ENCODE measurements at places on chromosomes 13 and 19.

GRCh38 chr13:25973576-25973975, 78.2 kb downstream of the SHISA2 start:
- no peak for DNase-seq

- peak; percentile 18 for DNase-seq
Observed at GRCh38 chr19:36331353-36332228, 47.4 kb downstream of the ZFP14 start.

DNA sequence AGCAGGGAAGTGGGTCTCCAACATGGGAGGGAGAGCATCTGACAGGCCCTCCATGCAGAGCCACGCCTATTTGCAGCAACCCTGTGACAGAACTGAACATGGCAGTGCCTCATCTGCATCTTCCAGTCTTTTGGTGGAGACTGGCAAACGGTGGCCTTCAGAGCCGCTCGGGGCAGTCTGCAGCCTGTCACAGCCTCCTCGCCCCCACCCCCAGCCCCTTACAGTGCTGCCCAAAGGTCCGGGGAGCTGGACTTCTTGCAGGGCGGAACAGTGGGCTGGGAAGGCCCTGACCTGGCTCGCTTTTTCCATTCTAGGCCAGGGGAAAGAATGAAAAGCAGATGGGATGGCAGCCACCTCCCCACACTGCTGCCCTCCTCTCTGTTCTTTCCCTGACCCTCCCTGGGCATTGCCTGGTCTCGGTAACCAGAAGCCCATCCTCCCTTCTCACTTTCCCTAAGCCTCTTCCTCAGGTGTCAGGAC, 2.7 kb downstream of the CALM3 start:
- no peak for DNase-seq

DNA sequence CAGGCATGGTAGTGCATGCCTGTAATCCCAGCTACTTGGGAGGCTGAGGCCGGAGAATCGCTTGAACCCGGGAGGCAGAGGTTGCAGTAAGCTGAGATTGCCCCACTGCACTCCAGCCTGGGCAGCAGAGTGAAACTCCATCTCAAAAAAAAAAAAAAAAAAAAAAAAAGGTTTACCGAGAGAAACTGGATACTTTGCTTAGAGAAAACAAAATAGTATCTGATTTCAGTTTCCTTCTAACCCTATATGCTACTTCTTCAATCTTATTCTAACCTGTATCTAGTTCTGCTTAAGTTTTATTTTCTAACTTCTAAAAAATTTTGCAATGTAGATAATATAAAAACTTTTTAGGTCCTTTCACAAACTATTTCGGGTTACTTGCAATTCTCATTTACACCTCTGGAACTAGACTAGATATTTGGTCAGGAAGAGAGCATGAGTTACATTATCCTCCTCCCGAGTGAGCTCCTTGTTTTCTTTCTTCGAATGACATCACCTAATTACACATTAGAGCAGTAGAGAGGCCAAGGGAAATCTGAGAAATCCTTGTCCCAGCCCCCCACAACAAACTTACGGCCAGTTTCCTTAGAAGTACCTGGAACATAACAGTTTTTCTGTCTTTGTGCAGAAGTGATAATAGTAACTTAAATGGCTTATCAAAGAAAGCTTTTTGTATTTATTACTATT, 128.9 kb downstream of the B3GLCT start:
- no peak for DNase-seq

- no peak for DNase-seq
Observed at GRCh38 chr19:4483385-4483784, 11.3 kb downstream of the HDGFL2 start.

GRCh38 chr19:52520013-52520412, 7.5 kb upstream of the ZNF808 start:
- DNase-seq: no peak

- no peak for DNase-seq
Observed at GRCh38 chr19:52451241-52451640, 2.1 kb upstream of the ZNF578 start.

DNA sequence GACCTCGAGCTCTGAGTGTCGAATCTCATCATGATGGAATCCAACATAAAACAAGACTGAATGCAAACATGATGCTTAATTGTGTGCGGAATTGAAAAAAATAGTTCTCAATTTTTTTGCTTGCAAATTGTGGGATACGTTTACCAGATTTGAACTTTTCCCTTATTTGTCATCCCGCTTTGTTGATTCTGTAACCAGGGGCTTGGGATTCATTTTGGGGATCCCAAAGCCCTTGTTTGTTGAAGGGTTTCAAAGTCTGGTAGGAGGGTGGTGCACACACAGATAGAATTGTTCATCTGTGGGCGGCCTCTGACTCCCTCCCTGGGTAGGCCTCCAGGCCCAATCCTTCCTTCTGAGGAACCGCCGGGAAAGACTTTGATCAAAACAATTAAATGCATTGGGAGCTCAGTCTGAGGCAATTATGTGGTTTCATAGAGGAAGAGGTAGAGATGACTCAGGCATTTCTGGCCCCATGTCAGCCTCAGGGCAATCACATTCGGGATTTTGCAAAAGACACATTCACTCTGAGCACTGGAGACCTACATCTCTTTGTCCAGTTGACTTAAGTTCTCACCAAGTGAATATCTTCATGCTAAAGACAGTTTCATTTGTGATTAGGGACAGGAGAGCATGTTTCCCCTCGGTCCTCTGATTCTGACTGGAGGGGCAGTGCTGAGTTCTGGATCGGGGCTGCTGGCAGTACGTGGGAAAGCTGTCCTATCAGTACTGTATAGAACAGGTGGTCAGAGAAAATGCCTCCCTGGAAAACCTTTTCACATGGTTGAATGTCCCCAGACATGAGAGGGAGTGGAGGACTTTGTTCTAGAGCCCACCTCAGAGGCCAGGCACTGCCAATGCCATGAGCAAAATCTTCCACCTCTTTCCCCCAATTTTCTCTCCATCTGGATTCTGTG, 27.8 kb upstream of the IGFL4 start:
- no peak for DNase-seq

- no peak for DNase-seq
Observed at GRCh38 chr13:110913322-110914080, 1.4 kb downstream of the ANKRD10 start.

DNA sequence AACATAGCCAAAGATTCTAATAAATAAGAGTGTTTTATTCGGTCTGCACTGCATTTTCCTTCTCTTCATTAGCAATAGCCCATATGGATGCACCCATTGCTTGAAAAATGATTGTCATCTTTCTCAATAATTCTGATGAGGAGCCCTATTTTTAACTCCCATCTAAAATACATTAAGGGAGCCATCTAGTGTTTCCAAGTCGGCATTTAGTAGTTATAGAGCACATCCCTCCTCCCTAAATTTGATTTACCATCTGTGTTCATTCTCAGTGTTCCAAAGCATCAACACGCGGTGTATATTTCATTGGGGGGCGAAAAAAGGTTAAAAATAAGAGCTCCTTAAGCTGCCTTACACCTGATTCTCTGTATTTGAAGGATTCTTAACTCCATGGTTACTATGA, 119.2 kb upstream of the IPO5 start:
- no peak for DNase-seq

GRCh38 chr19:3368848-3369336, 2.5 kb downstream of the NFIC start:
- DNase-seq: no peak

GRCh38 chr13:99346335-99347042, 39.3 kb upstream of the GPR183 start:
- DNase-seq: no peak

- DNase-seq: no peak
Observed at GRCh38 chr19:29107831-29108230, 105.1 kb downstream of the UQCRFS1 start.

GRCh38 chr13:75318138-75318833, 163.7 kb downstream of the TBC1D4 start:
- DNase-seq: no peak

DNA sequence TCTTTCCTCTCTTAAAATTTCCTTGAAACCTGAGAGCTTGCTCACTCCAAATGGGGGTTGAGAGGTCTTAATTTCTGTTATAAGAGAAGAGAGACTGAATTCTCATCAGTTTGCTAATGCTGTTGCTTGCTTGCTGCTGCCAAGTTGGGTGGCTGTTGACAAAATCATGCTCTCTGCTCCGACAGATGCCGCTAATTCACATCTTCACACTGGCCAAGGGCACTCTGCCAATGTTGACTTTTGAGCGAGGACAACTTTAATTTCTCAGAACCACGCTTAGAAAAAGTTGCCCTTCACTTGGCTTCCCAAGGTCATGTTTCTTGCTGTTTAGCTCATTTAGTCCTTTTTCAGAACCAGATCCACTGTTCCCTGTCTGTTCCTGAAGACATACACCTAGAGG, 402.9 kb downstream of the HS6ST3 start:
- no peak for DNase-seq

GRCh38 chr13:41259875-41260501, 3.4 kb downstream of the MTRF1 start:
- no peak for DNase-seq

DNA sequence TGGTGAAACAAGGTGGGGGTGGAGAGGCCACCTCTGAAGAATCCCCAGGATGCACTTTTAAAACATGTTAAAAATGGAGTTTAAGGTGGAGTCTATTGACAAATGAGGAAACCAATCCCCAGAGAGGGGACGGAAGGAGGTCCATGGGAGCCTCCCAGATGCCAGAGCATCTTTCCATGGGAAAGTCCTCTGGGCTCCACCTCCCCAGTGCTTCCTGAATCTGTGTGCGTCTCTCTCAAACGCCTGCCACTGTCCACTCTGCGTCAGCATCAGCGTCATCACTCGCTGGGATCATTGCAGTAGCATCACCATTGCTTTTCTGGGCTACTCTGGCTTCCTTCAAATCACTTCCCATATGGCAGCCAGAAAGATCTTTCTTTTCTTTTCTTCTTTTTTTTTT, 6.2 kb downstream of the GPR4 start:
- no peak for DNase-seq

DNA sequence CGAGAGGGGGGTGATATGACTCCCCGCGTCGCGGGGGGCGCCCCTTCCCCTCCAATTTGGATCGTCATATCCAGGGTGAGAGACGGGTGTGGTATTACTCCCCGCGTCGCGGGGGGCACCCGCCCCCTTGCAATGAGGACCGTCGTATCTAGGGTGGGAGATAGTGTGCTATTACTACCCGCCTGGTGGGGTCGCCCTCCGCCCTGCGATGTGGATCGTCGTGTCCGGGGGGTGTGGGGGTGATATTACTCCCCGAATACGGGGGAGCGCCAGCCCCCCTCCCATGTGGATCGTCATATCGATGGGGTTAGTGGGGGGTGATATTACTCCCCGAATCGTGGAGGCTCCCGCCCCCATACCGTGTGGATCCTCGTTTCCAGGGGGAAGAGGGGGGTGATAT, 29.2 kb upstream of the RGCC start:
- DNase-seq: no peak

Measured in NCI-H774 (cell line).